T-helper 17 cell (primary cell): ENCODE measurements at places on chromosomes 12 and 14.
A peak's percentile ranks its signal among the peaks of the same experiment; 100 is the strongest.

DNA sequence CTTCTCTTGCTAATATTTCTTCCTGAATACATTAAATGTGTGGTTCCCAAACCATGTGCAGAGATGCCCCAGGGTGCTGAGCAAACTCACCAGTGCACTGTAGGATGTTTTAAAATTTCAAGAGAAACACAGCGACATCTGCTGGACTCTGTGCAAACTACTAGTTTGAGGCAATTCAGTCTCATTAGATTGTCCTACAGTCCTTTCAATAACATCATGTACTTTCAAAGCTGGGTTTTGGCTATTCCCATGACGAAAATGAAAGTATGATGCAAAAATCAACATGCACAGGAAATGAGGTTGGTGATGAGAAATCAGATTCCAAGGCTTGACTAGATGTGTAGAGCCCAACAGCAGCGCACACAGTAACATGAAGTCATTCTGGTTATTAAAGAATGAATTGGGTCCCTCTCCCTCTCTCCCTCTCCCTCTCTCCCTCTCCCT is 66.3 kb downstream of the CLIP1 start:
- peaks cover 2% of the 10 kb centered on the region for H3K4me1 ChIP-seq
- no peak for DNase-seq
- H3K4me3 ChIP-seq = peak overlapping the region; percentile 21

DNA sequence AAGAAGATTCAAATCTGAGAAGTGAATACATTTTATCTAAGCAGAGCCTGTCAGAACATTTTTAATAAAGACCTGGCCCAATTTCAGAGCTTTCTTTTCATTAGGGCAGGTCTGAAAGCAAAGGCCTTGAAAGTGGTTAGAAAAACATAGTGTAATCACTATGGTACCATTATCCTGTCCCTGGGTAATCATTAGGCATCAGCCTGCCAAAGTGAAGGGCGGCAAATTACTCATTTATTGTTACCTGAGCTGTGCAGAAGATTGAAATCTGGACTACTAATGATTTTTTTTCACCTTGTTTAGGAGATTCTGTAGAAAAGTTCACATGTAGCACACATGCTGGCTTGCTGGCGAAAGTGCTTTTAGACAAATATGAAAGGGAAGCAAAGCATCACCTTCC is 92.6 kb upstream of the PRKD1 start:
- no peaks in the 10 kb centered on the region for H3K27me3 ChIP-seq
- no peaks in the 10 kb centered on the region for H3K36me3 ChIP-seq
- no peak overlapping the region for H3K27ac ChIP-seq
- H3K4me1 ChIP-seq = no peaks in the 10 kb centered on the region
- DNase-seq = no peak

DNA sequence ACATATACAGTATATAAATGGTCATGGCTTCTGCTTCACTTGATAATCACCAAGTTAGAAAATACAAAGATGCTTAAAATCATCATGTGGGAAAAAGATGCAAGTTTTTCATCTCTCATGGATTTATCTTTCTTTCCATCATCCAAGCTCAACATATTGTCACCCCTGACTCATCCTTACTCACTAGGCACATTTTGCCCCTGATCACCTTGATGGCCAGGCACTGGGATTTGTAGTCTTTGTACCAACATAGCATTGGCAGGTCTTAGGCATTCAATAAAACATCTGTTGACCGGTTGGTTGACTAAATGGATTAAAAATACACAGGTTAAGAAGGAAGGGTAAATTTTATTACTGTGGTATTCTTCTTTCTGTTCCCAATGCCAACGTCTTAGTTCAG is 28.1 kb downstream of the KLHDC2 start:
- peaks cover 6% of the 10 kb centered on the region for H3K4me1 ChIP-seq
- no peaks in the 10 kb centered on the region for H3K27me3 ChIP-seq
- H3K4me3 ChIP-seq = no peak overlapping the region
- peaks cover 10% of the 10 kb centered on the region for H3K36me3 ChIP-seq

DNA sequence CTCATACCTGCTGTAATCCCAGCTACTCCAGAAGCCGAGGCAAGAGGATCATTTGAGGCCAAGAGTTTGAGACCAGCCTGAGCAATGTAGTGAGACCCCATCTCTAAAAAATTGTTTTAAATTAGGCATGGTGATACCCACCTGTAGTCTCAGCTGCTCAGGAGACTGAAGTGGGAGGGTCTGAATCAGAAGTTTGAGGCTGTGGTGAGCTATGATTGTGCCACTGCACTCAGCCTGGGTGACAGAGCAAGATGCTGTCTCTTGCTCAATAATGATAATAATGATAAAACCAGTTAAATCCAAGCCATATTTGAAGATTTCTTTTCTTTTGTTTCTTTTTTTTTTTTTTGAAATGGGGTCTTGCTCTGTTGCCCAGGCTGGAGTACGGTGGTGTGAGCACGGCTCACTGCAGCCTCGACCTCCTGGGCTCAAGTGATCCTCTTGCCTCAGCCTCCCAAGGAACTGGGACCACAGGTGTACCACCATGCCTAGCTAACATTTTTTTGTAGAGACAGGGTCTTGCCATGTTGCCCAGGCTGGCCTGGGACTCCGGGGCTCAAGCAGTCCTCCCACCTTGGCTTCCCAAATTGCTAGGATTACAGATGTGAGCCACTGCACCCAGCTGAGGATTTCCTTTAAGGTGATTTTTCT is 12.8 kb downstream of the PSMA6 start:
- no peak overlapping the region for H3K4me3 ChIP-seq
- H3K36me3 ChIP-seq = peaks cover 4% of the 10 kb centered on the region
- H3K27me3 ChIP-seq = no peaks in the 10 kb centered on the region
- no peak overlapping the region for H3K27ac ChIP-seq

- no peak overlapping the region for H3K4me3 ChIP-seq
- H3K4me1 ChIP-seq = no peaks in the 10 kb centered on the region
- no peak overlapping the region for H3K27ac ChIP-seq
- DNase-seq = no peak
These were observed 208.9 kb downstream of the CACNA1C start for GRCh38 chr12:2261708-2262107.

DNA sequence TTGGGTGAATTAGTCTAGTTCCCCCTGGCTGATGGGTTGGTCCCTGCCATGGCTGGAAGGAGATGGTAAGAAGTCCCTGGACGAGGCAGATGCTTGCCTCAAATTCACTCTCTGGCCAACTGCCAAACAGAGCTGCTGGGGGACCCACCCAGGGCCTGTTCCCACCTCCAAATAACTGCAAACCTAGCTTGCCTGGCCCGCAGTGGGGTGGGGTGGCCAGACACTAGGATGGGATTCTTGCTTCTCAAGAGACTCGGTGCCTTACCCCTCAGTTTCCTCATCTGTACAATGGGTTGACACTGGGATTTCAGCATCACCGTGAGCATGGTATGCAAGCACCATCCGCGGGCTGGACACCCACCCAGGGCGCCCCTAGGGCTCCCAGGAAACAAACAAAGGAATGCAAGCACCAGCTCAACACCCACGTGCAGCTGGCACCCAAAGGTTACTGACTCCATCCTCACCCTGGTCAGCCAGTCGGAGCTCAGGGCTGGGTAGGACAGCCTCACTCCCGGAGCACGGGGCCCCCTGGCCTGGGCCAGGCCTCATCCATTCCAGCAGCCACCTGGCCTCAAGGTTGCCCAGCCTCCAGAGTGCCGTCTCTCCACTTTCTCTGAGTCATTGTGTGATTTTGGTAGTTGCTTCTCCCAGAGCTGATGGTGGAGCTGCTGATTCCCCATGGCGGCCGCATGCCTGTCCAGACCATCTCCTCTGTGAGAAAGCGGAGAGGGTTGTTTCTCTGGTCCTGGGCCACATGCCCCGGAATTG is 205.2 kb upstream of the RTL1 start:
- no peak overlapping the region for H3K27ac ChIP-seq
- no peak for DNase-seq
- H3K36me3 ChIP-seq = no peaks in the 10 kb centered on the region
- peaks cover 8% of the 10 kb centered on the region for H3K27me3 ChIP-seq
- H3K4me1 ChIP-seq = no peaks in the 10 kb centered on the region
- H3K4me3 ChIP-seq = no peak overlapping the region

GRCh38 chr14:102479777-102480176 is 29.8 kb downstream of the ANKRD9 start:
- no peak for DNase-seq
- H3K36me3 ChIP-seq = peaks cover 7% of the 10 kb centered on the region
- no peak overlapping the region for H3K4me3 ChIP-seq
- no peak overlapping the region for H3K27ac ChIP-seq
- peaks cover 2% of the 10 kb centered on the region for H3K4me1 ChIP-seq

GRCh38 chr12:3061059-3061458 is 16.1 kb upstream of the TSPAN9 start:
- no peak overlapping the region for H3K27ac ChIP-seq
- H3K4me1 ChIP-seq = peaks cover 3% of the 10 kb centered on the region
- H3K4me3 ChIP-seq = no peak overlapping the region
- peaks cover 10% of the 10 kb centered on the region for H3K36me3 ChIP-seq
- DNase-seq = no peak

GRCh38 chr14:97077253-97077653 is 280.1 kb downstream of the VRK1 start:
- peak overlapping the region; percentile 9 for H3K4me3 ChIP-seq
- H3K36me3 ChIP-seq = no peaks in the 10 kb centered on the region
- peaks cover 13% of the 10 kb centered on the region for H3K4me1 ChIP-seq
- H3K27ac ChIP-seq = no peak overlapping the region

DNA sequence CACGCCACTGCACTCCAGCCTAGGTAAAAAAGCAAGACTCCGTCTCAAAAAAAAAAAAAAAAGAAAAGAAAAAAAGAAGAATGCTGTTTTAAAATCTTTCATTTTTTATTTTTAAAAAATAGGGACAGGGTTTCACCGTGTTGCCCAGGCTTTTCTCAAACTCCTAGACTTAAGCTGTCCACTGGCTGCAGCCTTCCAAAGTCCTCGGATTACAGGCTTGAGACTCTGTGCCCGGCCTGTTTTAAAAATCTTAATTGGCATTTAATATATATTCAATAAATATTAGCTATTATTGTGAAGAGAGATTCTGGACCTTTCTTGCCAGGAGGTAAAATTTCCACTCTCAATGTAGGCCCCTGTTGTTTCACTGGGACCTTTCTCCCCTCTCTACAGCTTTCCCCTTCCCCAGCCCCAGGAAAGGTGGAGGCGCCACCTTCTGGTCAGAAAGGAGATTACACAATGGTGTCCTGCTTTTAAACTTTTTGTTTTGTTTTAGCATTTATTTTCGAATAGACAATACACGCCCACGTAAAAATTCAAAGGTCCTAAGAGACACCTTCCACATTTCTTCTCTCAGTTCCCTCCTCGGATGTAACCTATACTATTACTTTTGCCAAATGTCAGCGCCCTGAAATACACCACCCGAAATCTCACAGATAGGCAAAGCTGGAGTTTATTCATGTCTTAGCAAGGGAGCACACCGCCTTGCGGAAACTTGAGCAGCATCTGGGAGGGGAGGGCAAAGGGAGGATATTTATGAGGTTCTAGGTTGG is 23.8 kb upstream of the PHC1 start:
- H3K27ac ChIP-seq = peak overlapping the region; percentile 71
- H3K36me3 ChIP-seq = peaks cover 2% of the 10 kb centered on the region
- peaks cover 5% of the 10 kb centered on the region for H3K4me1 ChIP-seq
- H3K4me3 ChIP-seq = peak overlapping the region; percentile 90
- peak; percentile 20 for DNase-seq
- no peaks in the 10 kb centered on the region for H3K27me3 ChIP-seq

- H3K4me3 ChIP-seq = no peak overlapping the region
- peaks cover 50% of the 10 kb centered on the region for H3K27me3 ChIP-seq
- no peak overlapping the region for H3K27ac ChIP-seq
- no peak for DNase-seq
These were observed 67.8 kb downstream of the NTF3 start for GRCh38 chr12:5499566-5500330.

GRCh38 chr12:116727261-116727660 is 10.6 kb downstream of the SPRING1 start:
- H3K27ac ChIP-seq = no peak overlapping the region
- H3K4me3 ChIP-seq = no peak overlapping the region
- H3K4me1 ChIP-seq = peaks cover 31% of the 10 kb centered on the region

DNA sequence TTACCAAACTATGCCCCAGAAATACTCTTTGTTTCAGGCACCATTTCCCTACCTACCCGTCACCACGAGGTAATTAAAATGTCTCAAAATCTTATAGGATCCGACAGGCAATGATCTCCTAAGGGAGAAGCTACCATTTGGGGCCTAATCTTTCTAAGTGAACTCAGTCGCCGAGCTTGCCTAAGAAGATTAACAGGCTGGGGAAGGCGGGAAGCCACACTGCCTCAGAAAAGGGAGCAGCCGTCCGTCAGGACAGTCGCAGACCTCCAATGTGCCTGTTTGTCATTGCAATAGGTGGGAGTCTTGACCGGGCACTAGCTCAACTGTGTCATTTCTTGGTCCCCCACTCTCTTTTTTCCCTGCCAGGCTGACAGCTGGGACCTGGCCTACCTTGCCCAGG is 4.6 kb downstream of the TTC7B start:
- no peaks in the 10 kb centered on the region for H3K36me3 ChIP-seq
- H3K4me1 ChIP-seq = peaks cover 5% of the 10 kb centered on the region
- peak overlapping the region; percentile 66 for H3K27ac ChIP-seq
- DNase-seq = no peak
- H3K4me3 ChIP-seq = no peak overlapping the region
- no peaks in the 10 kb centered on the region for H3K27me3 ChIP-seq

- no peak for DNase-seq
- no peaks in the 10 kb centered on the region for H3K27me3 ChIP-seq
- H3K36me3 ChIP-seq = no peaks in the 10 kb centered on the region
- H3K4me1 ChIP-seq = no peaks in the 10 kb centered on the region
These were observed 202.8 kb upstream of the STXBP6 start for GRCh38 chr14:25252793-25253192.

GRCh38 chr12:65010437-65010836 is 110.7 kb downstream of the WIF1 start:
- DNase-seq = no peak
- H3K27ac ChIP-seq = no peak overlapping the region
- H3K27me3 ChIP-seq = peaks cover 15% of the 10 kb centered on the region
- no peaks in the 10 kb centered on the region for H3K4me1 ChIP-seq
- no peaks in the 10 kb centered on the region for H3K36me3 ChIP-seq
- no peak overlapping the region for H3K4me3 ChIP-seq

- H3K36me3 ChIP-seq = peaks cover 4% of the 10 kb centered on the region
- H3K4me1 ChIP-seq = peaks cover 12% of the 10 kb centered on the region
- H3K4me3 ChIP-seq = peak overlapping the region; percentile 49
- H3K27ac ChIP-seq = peak overlapping the region; percentile 72
These were observed 61.3 kb upstream of the RESF1 start for GRCh38 chr12:31897781-31898503.

DNA sequence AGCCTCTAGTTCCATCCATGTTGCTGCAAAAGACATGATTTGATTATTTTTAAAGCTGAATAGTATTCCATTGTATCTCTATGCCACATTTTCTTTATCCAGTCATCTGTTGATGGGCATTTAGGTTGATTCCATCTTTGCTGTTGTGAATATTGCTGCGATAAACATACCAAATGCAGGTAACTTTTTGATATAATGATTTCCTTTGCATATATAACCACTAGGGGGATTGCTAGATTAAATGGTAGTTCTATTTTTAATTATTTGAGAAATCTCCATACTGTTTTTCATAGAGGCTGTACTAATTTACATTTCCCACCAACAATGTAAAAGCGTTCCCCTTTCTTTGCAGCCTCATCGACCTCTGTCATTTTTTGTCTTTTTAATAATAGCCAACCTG is 342.5 kb downstream of the MDGA2 start:
- H3K27ac ChIP-seq = no peak overlapping the region
- no peak for DNase-seq
- H3K4me3 ChIP-seq = no peak overlapping the region
- H3K27me3 ChIP-seq = no peaks in the 10 kb centered on the region
- H3K4me1 ChIP-seq = no peaks in the 10 kb centered on the region
- no peaks in the 10 kb centered on the region for H3K36me3 ChIP-seq
